SK-N-MC (cell line): ENCODE measurements at places on chromosomes 6 and 20.

DNA sequence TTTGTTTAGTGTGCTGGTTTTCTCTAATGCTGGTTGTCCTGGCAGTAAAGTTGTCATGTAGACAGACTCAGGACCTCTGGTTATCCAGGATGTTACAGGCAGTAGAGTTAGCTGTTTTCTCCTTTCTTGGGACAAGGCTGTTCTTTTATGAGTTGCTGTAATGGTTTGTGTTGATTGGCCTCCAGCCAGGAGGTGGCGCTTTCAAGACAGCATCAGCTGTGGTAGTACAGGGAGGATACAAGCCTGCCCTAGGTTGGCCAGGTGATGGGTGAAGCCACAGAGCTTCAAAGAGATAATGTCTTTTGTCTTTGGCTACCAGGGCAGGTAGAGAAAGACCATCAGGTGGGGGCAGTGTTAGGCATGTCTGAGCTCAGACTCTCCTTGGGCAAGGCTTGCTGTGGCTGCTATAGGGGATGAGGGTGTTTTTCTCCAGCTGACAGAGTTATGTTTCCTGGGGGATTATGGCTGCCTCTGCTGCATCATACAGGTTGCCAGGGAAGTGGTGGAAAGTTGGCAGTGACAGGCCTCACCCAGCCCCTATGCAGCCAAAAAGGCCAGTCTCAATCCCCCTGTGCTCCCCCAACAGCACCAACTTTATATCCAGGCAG is 127.2 kb upstream of the TAB2 start:
- DNase-seq, result no peak

GRCh38 chr6:157221817-157222175 is 101.5 kb downstream of the TMEM242 start:
- no peak for DNase-seq

- DNase-seq, result no peak
Measured at GRCh38 chr6:11890849-11891248, 112.2 kb upstream of the ADTRP start.

GRCh38 chr6:8054276-8054675 is 9.9 kb downstream of the BLOC1S5 start:
- no peak for DNase-seq

DNA sequence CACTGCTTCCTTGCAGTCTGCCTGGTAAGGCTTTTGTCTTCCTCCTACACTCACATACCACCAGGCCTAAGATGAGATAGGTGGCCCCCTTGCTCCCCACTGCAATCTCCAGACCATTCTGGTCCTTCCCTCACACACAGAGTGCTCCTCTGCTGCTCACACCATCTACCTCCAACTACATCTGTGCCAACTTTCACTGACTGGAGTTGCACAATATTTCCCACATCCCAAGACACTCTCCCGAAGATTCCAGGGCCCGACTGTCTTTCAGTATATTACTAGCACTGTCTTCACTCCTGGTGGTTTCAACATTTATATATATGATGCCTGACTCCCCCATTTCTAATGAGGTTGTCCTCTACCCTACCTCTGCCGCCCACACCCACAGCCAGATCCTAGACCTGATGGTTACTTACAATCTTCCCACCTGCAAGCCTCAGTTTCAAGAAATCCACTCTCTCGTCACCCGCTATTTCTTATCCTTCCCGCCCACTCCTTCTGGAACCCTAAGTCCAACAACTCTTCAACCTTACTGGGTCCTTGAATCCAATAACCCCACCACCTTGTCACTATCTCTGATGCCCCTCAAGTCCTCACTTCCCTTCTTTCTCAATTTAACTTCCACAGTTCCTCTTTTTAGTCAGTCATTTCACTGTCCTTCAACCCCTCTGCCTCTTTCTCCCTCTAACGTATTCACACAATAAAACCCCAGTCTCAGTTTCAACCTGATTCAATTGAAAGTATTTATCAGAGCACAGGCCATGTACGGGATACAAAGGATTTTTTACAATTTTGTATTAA is 21.6 kb downstream of the RALGAPA2 start:
- no peak for DNase-seq

DNA sequence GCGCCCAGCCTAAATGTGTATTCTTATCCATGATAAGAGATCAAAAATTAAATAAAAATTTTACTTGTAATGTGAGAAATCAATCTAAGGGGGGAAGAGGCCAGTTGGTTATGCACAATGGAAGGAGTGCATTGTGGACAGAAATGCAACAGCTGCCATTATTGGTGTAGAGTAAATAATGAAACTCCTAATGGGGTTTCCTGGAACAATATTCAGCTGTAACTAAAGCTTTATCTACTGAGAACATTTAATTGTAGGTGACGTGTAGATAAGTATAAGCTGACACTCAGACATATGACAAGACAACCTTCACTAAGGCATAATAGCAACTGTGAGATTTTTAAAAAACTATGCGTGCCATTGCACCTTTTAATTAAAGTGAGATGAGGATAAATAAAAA is 71.4 kb downstream of the CEP57L1 start:
- DNase-seq, result no peak

GRCh38 chr6:125393449-125393858 is 91.7 kb upstream of the HDDC2 start:
- DNase-seq, result no peak

DNA sequence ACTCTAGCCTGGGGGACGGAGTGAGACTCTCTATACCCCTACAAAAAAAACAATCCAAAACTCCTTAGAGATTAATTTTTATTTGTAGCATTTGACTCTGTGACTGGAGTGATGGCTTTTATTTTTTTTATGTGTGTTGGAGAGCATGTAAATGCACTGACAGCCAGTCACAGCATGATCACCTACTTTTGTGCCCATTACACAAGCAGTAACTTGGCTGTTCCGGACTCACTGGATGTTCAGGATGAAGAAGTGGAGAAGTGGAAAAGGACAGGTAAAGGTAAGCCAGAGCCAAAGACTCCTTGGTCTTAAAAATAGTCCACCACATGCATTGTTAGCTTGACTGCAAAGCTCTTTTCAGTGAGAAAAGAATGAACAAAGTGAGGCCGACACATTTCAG is 222.6 kb downstream of the FOXC1 start:
- no peak for DNase-seq

GRCh38 chr20:32585011-32585585 is at the start of gene NOL4L:
Gene NOL4L, minus strand, starts transcription at chr20:32585333. Its CDS starts 443 bp downstream, at chr20:32584890.
- no peak for DNase-seq

- no peak for DNase-seq
Measured at GRCh38 chr20:504632-505075, 38.9 kb downstream of the CSNK2A1 start.
